ENCODE measurements at places on chromosomes 4 and X.

DNA sequence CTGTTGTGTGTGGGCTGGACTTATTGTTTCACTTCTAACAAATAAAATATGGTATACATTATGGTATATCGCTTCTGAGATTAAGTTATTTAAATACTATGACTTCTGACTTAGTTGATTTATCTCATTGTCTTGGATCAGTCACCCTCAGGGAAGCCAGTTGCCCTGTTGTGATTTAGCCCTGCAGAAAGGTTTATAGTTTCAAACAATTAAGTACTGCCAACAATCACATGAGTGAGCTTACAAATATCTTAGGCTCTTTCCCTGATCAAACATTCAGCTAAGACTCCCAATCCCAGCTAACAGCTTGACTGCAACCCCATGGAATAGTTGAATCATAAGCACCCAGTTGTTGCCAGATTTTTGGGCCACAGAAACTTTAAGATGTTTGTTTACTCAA lies 85.4 kb downstream of the MAGEC1 start:
- no peak for DNase-seq

DNA sequence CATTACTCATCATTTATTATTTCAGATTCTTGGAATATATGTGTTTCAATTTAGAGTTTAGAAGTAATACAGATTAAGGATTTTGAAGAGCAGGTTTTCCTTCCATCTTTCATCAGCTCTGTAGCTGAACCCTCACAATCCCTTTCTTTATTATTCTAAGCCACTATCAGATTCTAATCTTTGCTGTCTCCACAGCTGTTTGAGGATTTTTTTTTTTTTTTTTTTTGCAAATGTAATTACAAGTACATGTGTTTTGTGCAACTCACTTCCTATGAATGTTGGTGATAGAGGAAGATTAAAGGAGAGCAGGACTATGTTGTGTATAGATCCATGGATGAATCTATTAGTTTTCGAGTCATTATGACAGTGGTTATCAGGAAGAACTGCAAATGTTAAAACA lies 87.4 kb upstream of the TENM3 start:
- no peak for DNase-seq

GRCh38 chrX:22037225-22037624 lies 5.1 kb downstream of the PHEX start:
- no peak for DNase-seq

DNA sequence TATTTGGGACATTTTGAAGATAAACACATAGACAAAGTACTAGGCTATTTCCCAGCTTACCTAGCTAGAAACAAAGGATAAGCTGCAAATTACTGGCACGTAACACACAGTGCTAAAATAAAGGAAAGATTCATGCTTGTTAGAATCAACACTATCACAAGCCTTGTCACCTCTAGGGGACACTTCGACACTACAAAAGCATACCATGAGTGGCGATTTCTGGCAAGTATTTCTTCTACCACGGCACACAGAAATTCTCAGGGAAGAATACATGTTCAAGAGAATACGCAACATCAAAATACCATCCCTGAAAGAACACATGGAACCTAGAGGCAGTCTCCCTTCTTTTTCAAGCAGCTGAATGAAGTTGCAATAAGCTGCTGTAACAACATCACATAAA lies 5.1 kb downstream of the MECP2 start:
- no peak for DNase-seq

DNA sequence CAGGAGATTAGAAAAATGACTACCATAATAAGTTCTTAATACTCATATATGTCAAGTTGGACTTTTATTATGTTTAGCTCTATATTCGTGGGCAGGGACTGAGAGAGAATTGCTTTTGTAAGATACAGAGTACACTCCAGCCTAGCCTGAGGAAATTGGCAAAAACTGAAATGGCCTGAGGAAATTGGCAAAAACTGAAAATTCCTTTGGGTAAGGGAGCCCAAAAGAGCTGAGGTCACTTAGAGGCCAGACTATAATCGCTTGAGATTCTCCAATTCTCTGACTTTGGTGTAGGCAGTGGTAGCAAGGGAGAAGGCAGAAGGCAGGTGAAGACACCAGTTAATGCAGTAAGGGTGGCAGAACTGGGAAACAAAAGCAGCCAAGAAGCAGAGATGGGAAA lies 124.5 kb upstream of the HCCS start:
- no peak for DNase-seq

GRCh38 chrX:6759655-6760375 lies 224.9 kb upstream of the VCX3A start:
- DNase-seq, result no peak
